ENCODE measurements at places on chromosomes 2 and 18.

- peak; percentile 29 for DNase-seq
These were observed 159.2 kb downstream of the GALNT3 start for GRCh38 chr2:165634855-165635254.

- DNase-seq: no peak
These were observed 460.5 kb upstream of the RAB6C start for GRCh38 chr2:129518937-129519336.

DNA sequence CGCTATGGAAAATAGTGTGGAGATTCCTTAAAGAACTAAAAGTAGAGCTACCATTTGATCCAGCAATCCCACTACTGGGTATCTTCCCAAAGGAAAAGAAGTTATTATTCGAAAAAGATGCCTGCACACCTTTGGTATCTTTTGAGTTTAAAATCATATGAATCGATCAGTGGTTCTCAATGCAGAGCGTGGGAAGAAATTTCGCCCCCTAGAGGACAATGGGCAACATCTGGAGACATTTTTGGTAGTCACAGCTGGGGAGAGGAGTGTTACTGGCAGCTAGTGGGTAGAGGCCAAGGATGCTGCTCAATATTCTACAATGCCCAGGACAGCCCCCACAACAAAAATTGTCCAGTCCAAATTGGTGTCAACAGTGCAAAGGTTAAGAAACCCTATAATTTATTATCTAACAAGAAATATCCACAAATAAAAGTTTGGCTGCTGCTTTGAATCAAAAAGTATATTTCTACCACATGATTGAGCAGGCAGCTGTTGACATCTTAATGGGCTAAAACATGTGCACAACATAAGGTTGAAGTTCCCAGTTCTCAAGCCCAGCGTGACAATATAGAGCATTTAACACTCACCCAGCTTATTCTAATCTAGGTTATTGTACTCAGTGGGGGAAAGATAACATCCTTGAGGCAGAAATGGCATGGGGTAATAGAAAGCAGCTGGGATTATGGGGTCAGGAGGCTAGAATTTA, 425.7 kb downstream of the LRATD1 start:
- no peak for DNase-seq

DNA sequence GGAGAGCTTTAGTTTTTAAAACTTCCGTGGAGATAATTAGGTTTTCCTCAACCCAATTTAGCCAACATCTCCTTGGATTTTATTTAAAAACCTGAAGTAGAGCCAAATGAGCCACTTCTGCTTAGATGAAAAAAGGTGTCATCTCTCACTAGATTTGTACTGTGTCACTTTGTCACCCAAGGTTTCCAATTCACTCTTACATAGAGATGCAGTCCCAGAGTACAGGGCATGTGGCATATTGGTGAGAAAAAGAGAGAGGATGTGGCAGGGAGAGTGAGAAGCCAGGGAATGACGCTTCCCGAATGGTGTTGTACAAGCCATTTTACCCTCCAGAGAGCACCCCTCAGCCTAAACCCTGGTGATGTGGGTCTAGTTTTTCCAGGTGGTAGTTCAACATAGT, 44.4 kb upstream of the CTLA4 start:
- DNase-seq: no peak

- no peak for DNase-seq
These were observed 17.0 kb downstream of the VRK2 start for GRCh38 chr2:58063641-58064040.

GRCh38 chr2:32678825-32679224, 51.0 kb downstream of the TTC27 start:
- no peak for DNase-seq

DNA sequence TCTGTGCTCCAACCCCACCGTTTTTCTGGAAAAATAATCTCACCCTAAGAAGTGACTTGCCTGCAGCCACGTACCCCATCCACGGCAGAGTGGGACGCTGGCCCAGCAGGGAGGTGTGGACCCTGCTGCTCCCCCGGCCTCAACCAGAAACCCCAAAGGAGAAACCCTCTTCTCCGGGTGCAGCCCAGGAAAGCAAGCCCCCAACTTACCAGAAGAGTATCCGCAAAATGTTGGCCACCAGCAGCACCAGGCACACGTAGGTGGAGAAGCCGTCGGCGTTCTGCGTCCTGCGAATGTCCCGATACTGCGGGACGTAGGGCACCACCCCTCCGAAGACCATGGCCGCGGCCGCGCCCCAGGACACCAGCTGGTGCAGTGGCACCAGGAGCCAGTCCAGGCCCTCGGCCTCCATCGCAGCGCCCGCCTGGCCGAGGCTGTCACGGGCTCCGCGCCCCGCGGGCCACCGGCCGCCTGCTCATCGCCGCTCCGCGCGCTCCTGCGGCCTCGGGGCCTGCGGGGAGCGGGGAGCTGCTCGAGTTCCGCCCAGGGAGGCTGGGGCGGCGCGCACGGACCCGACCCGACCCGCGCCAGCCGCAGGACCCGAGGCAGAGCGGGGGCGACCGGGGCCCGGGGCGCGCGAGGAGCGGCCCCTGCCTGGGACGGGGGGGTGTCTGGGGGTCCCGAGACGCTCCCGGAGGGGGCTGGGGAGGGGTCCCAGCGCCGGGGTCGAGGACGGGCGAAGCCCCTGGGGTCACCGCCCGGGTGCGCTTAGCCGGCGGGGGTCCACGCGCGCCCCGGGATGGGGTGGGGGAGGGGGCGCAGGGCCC, 725 bp downstream of the SLC66A2 start:
- no peak for DNase-seq

DNA sequence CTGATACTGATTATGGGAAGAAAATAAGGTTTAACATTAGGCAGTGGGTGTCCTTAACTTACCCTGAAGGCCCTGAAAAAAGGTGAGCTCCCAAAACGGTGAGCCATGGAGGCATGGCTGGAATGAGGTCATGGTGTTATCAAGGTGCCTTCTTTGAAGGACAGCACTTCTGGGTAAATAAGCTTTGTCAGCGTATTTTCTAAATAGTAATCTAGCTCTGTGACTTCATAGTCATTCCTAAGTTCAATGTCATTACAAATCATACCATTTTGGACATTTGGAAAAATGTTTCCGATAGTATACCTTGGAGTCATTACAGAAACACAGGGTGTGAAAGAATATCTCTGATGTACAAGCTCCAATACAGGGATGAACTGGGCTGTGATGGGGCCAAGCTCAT, 35.2 kb upstream of the CNGA3 start:
- no peak for DNase-seq

- DNase-seq: no peak
These were observed 300.8 kb downstream of the CNTNAP5 start for GRCh38 chr2:124325667-124326440.

DNA sequence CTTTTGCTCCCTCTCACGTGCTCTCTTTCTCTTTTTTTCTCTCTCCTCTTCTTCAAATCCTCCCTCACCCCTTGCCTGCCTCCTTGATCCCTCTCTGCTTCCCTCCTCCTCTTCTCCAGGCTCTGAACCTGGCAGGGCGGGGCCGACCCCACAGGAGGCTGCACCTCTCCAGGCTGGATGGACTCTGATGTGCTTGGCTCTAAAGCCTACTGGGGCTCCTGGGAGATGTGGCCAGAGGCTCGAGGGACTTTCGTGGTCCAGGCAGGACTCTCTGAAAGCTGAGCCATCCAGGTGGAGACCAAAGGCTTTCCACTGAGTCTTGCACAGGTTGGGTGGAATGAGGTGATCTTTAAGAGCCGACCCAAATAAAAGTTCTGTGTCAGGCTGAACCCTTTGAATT, 25.4 kb downstream of the DYSF start:
- DNase-seq: no peak

- DNase-seq: no peak
These were observed 46.2 kb upstream of the TRIM43B start for GRCh38 chr2:95530734-95531133.

DNA sequence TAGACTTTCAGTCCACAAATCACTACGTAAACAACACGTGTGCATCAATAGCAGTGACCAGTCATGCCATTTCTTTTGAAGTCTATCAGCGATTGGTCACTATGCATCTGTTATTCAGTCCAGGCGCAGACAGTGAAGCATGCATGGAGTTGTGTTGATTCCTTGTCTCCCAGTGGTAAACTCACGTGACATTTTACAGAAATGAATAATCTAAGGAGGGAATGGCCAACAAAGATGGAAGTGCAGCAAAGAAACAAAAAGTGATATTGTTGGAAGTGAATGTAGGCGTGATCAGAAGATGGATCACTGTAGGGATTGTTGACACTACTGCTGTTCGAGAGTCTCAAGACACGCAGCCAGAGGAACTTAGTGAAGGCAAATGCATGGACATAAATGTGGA, 317.8 kb upstream of the MGAT5 start:
- DNase-seq: no peak

DNA sequence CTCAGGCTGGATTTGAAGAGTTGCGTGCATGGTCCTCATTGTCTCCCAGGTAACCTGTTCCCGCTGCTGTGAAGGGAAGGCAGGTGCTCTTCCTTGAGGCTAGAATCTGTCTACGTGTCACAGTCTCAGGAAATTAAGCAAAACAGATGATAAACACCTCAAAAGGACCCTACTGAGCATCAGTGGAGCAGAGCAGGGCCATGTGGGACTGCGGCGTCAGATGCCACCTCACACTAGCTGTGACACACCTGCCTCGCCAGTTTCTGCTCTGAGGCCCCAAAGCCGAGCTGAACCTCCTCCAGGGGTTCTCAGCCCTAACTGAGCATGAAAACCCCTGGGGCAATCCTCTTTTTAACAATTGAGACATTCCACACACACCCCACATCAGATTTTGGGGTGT, 2.0 kb downstream of the C2orf92 start:
- no peak for DNase-seq

GRCh38 chr2:1788478-1788959, 44.2 kb upstream of the PXDN start:
- no peak for DNase-seq

DNA sequence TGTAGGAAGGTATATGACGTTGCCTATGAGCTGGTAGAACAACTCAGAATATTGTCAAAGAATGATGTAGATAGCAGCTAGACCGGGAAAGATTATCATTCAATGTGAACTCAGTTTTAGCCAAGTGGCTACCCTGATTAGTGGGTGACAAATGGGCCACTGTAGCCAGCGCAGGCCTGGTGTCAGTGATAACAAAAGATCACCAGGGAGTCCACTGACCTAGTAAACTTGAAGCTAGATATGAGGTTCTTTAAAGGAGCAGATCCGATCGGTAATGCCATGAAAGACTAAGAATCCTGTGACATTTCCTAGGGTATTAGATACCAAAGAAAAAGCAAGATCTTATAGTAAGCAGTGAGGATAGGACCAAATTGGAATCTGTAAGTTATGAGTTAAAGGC, 180.9 kb downstream of the GCA start:
- DNase-seq: no peak

Data from mucosa of gallbladder (tissue), 1 donor.